ENCODE measurements at places on chromosomes 16 and 17.

DNA sequence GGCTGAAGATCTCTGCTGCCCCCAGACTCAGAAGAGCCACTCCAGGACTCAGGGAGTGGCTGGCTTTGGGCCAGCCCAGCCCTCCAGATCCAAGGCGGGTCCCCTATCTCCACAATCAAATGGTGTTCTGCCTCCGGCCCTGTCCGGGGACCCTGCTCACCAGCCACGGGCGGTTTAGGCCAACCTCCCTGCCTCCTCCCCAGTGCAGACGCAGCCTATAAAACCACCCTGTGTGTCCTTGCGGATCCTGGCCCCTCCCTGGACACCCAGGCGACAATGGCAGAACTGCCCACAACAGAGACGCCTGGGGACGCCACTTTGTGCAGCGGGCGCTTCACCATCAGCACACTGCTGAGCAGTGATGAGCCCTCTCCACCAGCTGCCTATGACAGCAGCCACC lies at the start of gene SLC12A3:
Gene SLC12A3 (plus strand): TSS at position 248 of the 400 bp plus-strand sequence. CDS start 29 bp downstream, at position 277.
- DNase-seq = no peak

DNA sequence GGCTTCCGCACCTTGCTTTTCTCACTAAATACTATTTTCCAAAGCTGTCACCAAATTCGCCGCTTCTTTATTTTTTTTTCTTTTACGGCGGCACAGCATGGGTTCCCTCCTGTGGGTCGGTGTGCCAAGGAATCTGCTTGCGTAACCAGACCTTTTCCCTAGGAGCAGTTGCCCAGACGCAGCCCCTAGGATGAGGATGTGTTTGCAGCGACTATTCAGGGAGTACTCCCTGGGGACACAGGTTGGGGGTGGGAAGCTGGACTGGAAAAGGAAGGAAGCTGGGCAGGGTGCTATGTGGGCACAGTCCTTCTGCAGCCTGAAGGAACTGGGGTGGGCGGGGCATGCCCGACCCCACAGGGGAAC lies 49.0 kb upstream of the ZCCHC14 start:
- no peak for DNase-seq

- no peak for DNase-seq
These were observed 4.4 kb downstream of the MAP3K3 start for GRCh38 chr17:63626551-63627180.

- DNase-seq = no peak
These were observed 3.0 kb upstream of the KAT8 start for GRCh38 chr16:31114468-31114867.

- DNase-seq = no peak
These were observed 6.1 kb downstream of the ARHGAP27 start for GRCh38 chr17:45426561-45426960.

DNA sequence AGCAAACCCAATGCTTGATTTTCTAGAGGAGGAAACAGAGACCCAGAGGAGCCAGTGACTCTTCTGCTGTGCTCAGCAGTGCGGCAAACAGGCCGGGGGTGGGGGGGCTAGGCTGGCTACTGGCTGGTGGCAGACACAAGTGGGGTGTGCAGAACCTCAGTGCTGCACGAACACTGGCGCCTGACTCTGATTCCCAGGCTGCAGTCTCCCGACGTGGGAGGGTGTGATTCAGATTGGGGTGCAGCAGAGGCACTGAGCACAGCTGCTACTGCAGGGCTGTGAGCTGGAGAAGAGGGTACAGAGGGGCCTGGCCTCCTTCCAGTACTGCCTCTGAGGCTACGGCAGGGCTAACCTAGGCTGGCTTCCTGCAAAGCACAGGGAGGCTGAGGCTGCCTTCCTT lies 8.1 kb downstream of the RPL19 start:
- DNase-seq = no peak

GRCh38 chr17:45973946-45974859 lies 24.8 kb upstream of the STH start:
- DNase-seq = no peak

Measured in NCI-H1105 (cell line).